NCI-H1417 treated with DMSO at 0.1 percent for 48 hours (cell line): ENCODE measurements at places on chromosomes 11 and 22.

DNA sequence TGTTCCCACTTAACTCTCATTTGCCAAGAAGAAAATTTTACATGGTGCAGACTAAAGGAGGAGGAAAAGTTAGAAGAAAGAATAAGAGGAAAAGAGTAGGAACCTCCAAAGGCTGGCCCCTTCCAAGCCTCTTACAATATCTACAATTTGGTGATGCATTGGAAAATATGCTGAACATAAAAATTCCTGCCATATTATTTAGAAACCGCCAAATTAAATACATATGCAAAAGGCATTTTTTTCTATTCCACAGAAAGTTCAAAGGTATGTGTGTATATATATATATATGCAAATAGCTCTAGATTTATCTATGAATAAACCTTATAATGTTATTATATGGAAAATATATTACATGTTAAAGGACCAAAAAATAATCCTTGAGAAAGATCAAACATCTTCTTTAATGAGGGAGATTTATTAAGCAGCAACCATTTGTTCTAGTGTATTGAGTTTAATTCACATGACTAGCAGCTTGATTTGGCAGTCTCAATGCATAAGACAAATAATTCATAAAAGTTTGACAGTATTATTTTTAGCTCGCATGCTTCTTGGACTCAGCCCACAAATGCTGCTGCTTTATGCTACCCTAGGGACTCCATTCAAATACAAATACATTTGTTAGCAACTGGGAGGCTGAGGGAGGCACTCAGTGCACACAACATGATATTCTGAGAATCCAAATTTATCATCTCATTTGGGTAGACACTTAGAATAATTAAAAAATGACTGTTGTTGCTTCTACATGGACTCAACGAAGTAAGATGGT lies 184.9 kb downstream of the SBF2 start:
- no peak for DNase-seq

GRCh38 chr11:6609502-6610015 lies 2.5 kb downstream of the TAF10 start:
- no peak for DNase-seq

DNA sequence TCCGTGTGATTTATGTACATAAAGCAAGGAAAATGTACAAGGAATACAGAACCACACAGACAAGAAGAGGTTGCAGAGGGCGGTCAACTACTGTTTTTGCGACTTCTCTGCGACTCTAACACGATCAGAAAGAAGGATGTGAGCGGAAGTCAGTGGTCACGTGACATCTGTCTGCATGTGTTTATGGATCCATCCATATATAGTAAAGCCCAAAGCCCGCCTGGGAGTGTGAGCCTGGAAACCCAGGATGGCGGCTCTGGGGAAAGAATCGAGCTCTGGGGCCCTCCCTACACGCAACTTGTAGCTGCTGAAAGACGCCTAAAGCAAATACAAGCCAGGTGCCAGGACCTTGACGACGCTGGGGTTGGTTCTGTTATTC lies 8.8 kb downstream of the OSBPL5 start:
- DNase-seq = no peak

DNA sequence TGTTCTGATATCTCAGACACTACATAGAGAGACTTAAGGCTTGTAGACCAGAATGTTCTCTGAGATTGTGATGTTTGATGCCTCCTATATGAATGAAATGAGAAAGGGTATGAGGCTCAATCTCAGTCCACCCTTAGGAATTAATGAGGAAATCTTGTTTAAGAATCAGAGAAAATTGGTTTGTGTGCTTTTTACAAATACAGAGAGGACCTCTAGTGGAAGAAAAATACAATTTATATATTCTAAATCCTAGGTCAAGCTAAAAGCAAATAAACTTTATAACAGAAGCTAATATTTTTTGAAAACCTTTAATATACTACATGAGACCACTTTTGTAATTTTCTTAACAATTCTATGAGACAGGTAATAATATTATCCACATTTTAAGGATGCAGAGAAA lies 5.0 kb upstream of the OR52H1 start:
- DNase-seq = no peak

GRCh38 chr11:794766-795633 lies 3.1 kb downstream of the SLC25A22 start:
- no peak for DNase-seq
